ENCODE measurements at places on chromosomes 1 and 21.

- DNase-seq: no peak
Observed at GRCh38 chr1:38210021-38210894, 163.7 kb upstream of the POU3F1 start.

- no peak for DNase-seq
Observed at GRCh38 chr1:103266036-103266435, 157.7 kb upstream of the COL11A1 start.

- DNase-seq: no peak
Observed at GRCh38 chr1:97680894-97681293, 239.9 kb downstream of the DPYD start.

DNA sequence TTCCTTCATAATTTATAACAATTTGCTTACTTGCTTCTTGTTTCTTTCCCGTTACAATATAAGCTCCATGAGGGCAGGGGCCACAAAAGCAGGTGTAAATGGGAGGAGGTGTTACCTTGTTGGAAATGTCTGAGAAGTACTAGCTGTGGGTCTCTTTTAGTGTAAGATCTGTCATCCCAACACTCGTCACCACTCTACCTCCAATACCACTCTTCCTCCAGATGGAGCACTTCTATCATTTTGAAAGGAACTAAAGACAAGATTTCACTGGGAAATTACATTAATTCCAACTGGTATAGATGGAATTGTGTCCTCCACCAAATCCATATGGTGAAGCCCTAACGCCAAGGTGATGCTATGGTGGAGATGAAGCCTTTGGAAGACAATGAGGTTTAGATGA is 53.0 kb upstream of the CPLANE2 start:
- no peak for DNase-seq

DNA sequence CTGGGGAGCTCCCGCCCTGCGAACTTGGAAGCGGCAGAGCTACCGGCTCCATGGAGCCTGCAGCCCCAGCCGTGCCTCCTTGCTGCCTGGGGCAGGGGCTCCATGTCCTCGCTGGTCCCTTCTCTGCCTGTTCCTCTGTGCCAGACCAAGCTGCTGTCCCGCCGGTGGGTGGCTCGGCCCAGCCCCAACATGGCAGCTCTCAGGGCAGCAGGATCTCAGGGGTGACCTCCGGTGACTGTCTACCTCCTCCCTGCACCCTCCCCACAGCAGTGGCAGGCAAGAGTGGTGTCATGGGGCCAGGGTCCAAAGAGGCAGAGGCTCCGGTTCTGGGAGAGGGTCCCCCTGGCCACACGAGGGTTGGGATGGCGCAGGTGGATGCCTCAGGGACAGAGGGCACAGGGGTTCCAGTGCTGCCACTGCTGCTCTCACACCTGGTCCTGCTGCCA is 45.8 kb downstream of the ATP6V1G3 start:
- no peak for DNase-seq

GRCh38 chr1:211789641-211790464 is 40.7 kb downstream of the LPGAT1 start:
- DNase-seq: no peak

DNA sequence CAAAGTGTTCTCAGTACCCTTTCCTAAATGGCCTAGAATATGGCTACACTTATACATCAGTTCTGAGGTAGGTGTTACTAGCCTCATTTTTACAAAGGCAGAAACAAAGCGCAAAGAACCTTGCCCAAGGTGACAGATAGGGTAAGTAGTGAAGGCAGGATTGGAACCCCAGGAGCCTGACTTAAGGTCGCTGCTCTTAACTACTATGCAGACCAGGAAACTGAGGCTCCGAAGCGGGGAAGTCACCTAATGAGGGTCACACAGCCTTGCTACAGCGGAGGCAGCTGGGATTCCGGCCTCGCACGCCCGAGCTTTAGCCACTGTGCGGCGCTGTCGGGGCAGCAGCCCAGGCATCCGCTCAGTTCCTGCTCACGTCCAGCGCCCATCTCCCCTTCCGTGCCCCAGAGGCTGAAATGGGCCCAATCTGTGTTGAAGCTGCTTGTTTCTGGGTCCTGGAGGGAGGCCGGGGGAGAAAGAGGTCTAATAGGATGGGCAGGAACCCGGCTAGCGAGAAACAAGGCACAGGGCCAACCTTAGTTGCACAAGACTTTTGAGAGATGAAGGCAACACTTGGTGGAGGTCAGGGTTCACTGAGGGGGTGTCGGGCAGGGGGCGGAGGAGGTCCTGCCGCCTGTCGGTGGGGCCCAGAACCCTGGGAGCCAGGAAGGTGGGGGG is 1.4 kb upstream of the FOXD2 start:
- peak; percentile 64 for DNase-seq

Data from D721Med (cell line).